ENCODE measurements at places on chromosomes 16 and 17.

- no peak for DNase-seq
Observed at GRCh38 chr17:77231076-77231871, 90.5 kb downstream of the SEC14L1 start.

DNA sequence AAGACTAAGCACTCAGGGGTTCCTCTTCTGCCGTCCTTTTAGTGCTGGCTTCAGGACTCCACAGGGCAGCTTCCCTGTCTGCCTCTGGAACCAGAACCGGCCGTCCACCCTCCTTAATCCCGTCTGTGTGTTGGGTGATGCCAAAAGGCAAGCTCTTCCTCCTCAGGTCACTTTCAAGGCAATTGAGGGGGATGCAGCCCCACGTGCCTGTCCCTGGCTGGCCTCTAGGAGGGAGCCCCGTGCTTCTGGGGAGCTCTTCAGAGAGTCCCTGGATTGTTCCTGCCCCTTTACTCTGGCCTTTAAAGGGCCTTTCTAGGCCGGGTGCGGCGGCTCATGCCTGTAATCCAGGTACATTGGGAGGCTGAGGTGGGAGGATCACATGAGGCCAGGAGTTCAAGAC, 77.1 kb downstream of the CRISPLD2 start:
- DNase-seq, result no peak

- no peak for DNase-seq
Observed at GRCh38 chr17:73371285-73371684, 59.5 kb upstream of the CDC42EP4 start.

GRCh38 chr17:58452738-58453137, 35.4 kb upstream of the RNF43 start:
- no peak for DNase-seq

DNA sequence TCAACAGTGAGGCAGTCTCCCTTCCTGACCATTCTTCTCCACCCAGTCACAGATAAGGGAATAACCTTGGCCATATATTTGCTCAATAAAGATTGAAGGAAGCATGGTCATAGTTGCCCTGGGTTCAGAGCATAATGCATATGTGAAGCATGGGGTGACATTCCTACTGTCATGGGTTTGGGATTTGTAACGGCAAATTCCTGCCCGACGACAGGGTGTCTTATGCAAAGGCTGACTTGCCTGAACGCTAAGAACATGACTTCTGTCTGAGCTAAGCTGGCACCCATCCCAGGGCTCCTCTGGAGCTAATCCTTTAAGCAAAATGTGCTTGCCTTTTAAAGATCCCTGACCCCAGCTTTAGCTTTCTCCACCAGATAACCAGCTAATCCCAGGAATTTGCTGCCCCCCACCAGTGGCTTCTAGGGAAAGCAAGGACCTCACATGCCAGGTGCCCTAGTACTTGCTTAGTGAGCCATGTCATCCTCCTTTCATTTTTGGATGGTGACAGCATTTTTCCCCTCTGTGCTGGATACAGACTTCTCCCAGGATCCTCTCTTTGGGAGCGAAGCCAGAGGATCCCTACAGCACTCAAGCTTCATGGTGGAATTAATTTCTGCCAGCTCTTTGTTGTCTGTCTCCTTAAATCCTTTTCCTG, 11.7 kb downstream of the SLC7A6OS start:
- DNase-seq, result no peak

DNA sequence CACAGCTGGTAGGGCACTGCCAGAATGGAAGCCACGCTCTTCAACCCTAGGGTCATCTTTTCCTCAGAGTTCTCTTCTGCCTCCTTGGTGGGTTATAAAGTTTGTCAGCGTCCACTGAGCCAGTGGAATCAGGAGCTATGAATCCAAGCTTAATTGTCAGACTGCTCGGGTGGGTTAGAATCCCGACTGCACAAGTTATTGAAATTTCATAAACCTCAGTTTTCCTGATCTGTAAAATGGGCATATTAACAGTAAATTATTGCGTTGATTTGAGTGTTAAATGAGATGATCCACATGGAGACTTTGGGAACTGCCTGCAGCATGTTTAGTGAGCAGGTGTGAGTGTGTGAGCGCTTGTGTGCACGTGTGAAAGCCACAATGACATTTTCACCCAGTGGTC, 400.5 kb upstream of the CDH11 start:
- no peak for DNase-seq

DNA sequence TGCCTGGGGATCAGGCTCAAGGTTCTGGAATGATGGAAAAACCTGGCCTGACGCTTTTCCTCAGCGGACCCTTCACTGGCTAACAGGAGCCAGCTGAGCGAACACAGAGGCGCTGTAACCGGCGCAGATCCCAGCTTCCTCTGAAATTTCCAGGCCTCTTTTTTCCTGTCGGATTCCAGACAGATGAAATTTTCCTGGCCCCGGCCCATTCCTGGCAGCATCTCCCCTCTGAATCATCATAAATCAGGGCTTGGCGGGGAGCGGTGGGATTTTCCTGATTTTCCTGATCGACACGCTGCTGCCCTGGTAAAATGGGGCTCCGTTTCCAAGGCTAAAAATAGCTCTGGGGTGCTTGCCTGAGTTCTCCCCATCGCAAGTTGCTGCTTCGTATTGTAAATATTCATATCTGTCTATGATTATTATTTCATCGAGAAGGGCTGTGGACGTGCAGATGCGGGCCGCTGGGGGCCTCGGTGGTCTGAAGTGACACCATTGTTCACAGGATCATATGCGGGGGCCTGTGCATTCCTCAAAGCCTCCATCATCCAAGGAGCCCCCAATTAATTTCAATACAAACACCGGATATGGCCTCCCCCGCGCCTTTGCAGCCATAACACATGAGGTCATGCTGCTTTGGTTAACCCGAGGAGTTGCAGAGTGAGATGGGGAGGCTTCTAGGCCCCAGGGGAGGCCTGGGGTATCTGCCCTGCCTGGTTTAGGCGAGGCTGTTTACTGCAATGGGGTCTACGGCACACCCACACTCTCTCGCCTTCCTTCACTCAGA, 45.8 kb upstream of the ETV4 start:
- no peak for DNase-seq

GRCh38 chr17:75501378-75502071, 13.8 kb downstream of the CASKIN2 start:
- DNase-seq, result no peak
